ENCODE measurements at places on chromosomes 13 and 19.

DNA sequence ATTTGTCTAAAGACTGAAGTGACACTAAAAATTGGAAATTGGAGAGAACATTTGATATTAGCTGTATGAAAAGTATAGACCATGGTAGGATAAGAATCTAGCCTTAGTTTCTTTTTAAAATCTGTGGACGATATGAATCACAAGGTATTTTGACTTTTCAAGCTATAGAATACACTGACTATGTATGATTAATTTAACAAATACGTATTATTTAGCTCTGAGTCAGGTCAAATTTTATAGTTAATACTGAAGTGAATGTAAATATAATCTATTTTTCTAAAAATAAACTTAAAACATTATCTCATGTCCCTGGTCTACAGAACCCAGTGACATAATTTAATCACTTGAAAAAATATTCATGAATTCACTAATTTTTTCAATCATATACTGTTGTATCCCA is 795.6 kb upstream of the SLITRK1 start:
- DNase-seq: no peak

- no peak for DNase-seq
These were observed 197.9 kb upstream of the STARD13 start for GRCh38 chr13:33483471-33483870.

GRCh38 chr13:24032252-24032651 is 128.3 kb upstream of the SPATA13 start:
- no peak for DNase-seq

DNA sequence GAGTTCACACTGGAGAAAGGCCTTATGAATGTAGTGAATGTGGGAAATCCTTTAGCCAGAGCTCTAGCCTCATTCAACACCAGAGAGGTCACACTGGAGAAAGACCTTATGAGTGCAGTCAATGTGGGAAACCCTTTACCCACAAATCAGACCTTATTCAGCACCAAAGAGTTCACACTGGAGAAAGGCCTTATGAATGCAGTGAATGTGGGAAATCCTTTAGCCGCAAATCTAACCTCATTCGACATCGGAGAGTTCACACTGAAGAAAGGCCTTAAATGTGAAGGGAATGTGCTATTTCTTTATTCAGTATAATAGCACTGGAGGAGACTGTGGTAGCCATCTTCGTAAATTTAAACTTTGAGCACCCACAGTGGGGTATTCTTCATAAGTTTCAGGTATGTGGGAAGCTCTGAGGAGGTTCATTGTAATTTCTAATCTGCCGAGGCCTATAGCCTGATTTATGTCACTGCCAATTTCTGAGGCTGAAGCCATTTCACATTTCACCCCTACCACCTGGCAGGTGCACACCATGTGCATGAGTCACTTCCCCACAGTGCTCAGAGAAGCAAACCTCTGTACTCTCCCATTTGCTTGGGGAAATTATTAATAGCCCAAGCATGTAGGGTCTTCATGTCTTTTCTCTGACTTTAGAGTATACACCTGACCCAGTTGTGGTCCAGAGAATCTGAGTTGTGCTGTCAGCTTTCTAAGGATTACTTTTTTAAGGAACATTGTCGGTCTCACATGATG is 6.4 kb downstream of the ZNF551 start:
- DNase-seq: no peak

DNA sequence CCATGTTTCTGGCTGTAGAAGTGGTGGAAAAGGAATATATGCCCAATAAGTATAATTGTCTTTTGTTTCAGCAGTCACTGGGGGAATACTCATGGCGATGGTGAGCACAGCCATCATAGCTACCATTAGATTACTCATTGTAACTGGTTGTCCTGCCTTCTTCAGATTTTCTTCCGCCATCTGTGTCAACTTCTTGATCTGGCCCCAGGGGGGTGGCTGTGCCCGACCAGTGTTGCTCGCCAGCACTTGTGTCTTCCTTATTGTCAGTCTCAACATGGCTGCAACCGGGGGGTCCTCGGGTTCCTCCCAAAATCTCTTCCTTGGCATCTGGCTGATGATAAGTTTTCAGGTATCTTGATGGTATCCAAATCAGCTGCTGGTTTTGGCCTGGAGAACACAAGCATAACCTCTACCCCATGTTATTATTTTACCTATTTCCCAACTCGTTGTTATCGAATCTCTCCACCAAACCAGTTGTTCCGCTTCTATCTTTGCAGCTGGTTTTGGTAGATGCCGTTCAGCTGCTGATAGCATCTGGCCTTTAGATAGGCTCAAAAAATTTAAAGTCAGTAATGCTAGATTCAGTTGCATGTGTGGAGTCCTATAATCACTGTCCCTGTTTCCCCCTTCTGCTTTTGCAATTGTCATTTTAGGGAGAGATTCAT is 23.0 kb upstream of the IL17D start:
- DNase-seq: no peak

DNA sequence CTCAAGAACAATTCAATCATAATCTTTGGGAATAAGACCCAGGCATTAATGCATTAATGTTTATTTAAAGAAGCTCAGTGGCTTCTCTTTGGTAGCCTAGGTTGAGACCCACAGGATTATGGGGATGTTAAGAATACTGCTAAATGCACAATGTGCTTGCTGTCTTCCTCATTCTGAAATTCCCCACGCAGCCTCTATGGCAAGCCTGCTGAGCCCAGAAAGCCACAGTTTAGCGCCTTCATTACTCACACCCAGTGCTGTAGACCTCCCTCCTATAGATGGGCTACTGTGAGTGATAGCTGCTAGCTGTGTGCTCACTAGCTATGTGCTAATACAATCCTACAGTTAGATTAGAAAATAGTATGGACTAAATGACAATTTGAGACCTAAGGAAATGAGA is 90.6 kb downstream of the TNFSF13B start:
- no peak for DNase-seq

DNA sequence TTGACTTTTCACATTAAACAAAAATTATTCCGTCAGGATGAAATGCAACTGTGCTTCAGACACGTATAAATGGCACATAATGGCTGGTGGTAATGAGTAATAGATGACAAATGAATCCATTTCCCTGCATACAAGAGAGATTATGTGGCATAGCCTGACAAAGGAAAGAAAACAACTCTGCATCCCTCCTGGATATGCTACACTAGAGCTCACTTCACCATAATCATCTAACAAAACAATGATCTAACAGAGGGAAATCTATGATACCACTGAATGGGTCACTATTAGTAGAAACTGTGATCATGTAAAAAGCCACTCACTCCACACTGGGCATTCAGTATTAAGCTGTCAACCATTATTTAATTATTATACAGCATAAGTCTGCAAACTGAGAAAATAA is 1498.4 kb downstream of the EFNB2 start:
- no peak for DNase-seq

GRCh38 chr19:50896591-50897190 is 14.5 kb downstream of the KLK4 start:
- peak; percentile 31 for DNase-seq

DNA sequence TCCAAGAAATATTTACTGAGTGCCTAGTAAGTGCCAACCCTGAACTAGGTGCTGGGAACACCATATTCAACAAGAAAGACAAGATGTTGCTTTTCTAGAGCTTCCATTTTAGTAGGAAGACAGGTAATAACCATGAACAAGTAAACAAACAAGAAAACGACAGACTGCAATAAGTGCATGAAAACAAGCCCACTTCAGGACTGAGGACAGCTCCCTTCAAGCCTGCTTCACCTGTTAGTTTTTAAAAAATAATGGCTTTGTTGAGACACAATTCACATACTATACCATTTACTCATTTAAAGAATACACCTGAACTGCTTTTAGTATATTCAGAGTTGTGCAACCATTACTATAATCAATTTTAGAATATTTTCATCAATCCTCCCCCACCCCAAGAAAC is 30.4 kb downstream of the CYP4F22 start:
- no peak for DNase-seq

DNA sequence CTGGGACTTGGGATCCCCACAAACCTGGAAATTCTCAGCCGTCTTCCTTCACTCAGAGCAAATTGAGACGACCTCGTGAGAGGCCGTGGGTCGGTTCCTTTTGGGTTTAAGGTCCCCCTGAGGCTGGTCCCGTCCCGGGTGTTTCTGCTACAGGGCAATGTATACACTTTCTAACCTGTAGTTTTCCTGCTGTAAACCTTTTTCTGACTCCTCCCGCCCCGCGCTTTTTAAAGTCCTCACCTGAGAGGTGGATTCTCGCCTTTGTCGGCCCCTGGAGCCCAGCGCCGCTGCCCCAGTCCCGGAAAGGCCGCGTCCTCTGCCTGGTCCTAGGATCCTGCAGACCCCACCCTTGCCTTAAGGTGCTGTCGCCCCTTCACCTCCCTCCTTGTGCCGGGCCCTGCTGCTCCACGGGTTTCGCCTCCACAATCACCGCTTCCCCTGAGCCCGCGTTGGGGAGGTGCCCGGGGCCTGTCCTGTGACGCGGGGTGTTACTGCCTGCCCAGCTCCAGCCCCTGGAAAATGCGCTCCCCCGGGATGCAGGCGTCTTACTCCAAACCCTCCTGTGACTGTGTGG is 391 bp downstream of the ZNF761 start:
- no peak for DNase-seq

GRCh38 chr13:84500016-84500415 is 617.7 kb upstream of the SLITRK1 start:
- no peak for DNase-seq
